ENCODE measurements at places on chromosomes 11 and 22.

- DNase-seq = no peak
Observed at GRCh38 chr22:39169797-39170466, 17.5 kb upstream of the CBX7 start.

- no peak for DNase-seq
Observed at GRCh38 chr11:12745787-12746186, 71.6 kb downstream of the TEAD1 start.

- no peak for DNase-seq
Observed at GRCh38 chr11:92888696-92889095, 80.8 kb upstream of the MTNR1B start.

DNA sequence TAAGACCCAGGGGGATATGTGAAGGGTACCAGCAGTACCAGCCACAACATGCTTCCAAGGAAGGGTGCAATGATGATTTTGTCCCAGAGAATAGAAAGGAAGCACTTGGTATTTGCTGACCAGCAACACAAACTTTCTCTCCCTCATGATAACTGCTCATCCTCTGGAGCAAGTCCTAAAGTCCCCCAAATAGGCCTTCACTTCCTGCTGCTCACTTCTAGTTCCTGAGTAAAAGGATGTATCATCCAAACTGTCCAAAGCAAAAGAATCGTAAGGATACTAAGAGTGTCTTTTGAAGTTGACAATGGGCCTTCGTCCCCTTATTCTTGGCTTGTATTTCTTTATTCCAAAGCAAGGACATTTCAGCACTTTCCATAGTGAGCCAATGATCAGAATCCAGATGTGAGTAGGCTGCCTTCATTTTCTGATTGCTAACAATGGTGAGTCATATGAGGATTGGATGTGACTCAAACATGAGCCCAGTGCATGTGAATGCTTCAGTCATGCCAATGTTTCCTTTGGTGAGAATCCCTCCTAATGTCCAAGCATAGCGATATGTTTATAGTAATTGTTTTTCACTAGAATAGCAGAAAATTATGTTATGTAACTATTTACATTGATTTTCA lies 243.4 kb upstream of the POU2AF2 start:
- DNase-seq = no peak

DNA sequence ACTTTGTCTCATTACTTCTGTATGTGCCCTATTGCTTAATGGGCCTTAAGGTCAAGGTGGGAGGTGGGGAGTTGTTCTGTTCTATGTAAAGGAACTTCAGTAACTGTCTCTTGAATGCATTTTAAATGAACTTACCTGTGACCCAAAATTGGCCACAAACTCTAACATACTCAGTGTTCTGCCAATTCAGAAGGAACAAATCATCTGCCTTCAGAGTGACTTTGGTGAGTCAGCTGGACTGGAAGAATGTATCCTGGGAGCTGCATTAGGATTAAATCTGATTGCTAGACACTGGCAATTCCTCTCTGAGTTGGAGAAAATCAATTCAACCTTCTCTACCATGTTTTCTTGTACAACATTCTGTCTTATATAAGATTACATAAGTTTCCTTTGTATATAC lies 1104.8 kb downstream of the DLG2 start:
- DNase-seq = no peak

- no peak for DNase-seq
Observed at GRCh38 chr11:23405350-23405937, 545.2 kb upstream of the CCDC179 start.

DNA sequence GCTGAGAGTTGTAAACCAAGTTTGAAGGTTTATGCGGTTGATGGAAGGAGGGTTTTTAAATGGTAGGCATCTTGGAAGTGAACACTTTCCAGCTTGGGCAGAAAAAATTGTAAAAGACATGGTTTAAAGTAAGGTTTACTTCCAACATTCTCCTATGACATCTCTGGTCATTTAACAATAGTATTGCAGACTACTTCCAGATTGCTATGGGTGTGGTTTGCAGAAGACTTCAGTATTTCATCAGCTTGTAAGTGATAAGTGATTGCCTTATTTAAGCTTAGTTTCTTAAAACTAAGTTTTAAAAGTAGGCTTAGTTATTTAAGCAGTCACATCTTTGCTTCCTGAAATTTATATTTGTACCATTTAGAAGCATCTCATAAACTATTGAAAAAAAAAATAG lies 7.2 kb upstream of the STT3A start:
- DNase-seq = no peak

DNA sequence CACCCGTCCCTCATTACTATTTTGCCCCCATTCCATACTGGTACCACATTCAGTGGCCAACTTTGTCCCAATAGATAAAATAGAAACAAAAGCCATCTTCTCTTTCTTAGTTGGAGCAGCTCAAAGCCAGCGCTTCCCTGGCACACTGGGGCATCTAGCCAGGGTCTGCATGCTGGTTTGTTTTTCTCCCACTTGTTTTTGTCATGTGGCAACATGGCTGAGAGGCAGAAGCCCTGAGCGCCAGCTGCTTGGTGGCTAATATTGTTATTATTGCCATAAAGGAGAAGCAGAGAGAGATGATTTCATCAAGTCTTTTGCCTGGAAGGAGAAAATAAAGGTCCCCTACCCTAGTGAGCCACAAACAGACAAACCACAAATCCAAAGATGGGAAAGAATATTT lies 48.4 kb upstream of the CRTAM start:
- no peak for DNase-seq

- DNase-seq = peak; percentile 5
Observed at GRCh38 chr11:2428322-2428795, 16.0 kb downstream of the TRPM5 start.

- no peak for DNase-seq
Observed at GRCh38 chr22:46165977-46166376, 15.7 kb downstream of the PPARA start.

DNA sequence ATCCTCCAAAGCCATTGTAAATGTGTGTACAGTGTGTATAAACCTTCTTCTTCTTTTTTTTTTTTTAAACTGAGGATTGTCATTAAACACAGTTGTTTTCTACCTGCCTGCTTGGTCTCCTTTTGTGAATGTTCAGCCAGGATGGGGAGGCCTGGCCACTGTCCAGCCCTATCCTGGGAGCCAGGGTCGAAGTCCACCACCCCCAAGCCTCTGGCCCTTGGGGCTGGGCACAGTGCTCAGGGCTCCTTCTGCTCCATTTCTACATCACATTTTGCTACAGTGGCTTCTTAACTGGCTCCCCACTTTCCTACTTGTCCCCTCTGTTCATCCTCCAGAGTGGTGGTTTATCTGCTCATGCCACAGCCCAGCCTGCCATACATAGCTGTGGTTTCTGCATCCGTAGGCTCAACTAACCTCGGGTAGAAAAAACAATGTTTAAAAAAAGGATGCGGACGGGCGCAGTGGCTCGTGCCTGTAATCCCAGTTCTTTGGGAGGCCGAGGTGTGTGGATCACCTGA lies 2.5 kb upstream of the SMARCB1 start:
- no peak for DNase-seq

DNA sequence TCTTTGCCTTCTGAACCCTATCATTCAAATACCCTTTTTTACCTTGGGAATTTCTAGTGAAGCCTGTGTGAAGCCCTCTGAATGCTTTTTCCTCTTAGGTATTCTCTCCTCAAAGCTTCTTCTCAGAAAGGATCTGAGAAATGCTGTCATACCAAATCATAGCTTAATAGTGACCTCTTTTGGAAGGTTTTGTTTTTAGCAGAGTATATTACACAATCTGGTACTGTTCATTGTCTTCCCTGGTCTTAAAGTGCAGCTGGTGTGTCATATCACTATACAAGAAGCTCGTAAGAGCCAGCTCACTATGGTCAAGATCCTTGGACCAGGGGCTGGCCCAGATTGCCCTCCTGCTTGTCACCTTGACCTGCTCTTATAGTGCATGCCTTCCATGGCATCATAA lies 204.4 kb upstream of the ANO5 start:
- peak; percentile 12 for DNase-seq

DNA sequence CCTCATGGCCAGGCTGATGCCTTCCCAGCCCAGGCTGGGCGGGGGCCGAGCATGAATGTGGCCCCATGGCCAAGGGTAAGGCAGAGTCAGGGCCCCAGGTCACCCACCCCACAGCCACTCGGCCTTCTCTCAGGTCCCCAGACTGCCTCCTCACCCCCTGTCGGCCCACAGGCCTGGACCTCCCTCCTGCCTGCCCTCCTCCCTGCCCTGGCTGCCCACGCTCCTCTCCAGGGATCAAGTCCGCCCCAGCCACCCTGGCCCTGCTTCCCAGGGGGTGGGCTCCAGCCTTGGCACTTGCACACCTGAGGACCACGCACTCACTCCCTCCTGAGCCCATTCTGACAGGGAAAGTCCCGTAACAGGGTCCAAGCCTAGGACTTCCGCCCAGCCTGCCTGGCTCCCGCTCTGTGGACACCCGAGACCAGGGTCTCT lies 37.8 kb upstream of the TH start:
- no peak for DNase-seq

DNA sequence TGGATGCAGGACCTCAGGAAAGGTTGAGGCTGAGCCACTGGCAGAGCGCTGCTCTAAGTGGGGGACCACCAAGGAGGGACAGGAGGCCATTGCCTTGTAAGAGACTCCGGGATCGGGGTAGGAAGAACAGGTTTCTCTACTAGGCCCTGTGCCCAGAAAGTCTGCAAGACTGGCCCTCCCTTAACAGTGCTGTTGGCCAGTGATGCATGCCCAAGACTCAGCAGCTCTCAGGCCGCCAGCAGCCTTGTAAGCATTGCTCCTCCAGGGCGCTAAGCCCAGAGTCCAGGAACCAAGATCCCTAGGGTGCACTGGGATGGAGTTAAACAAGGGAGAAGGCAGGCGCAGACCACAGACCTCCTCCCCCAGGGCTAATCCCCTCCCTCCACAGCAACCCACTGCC lies 39.3 kb upstream of the PANX1 start:
- DNase-seq = no peak

DNA sequence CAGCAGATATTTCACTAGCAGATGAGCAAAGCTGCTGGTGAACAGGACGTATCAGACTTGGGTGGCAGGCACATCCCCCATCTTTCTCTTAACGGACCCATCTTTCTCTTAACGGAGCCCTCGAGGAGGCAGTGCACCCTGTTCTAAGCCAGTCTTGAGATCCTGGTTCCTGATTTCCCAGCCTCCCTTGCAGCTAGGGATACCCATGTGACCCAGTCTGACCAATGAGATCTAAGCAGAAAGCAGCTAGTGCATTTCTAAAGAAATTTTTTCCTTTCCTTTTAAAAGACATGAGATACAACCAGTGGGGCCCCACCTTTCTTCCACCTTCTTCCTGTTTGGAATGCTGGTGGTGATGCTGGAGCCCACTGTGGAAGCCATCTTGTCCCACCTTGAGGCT lies 13.6 kb upstream of the ELFN2 start:
- no peak for DNase-seq

- no peak for DNase-seq
Observed at GRCh38 chr11:117931971-117932370, 2.8 kb upstream of the TMPRSS13 start.

GRCh38 chr22:37844904-37845329 lies 783 bp upstream of the ANKRD54 start:
- DNase-seq = no peak

GRCh38 chr11:10295064-10295901 lies 1.3 kb upstream of the SBF2 start:
- no peak for DNase-seq

- no peak for DNase-seq
Observed at GRCh38 chr11:130418756-130419155, 9.7 kb downstream of the ADAMTS8 start.

- DNase-seq = no peak
Observed at GRCh38 chr22:22802339-22802970, 85.2 kb upstream of the IGLL5 start.

DNA sequence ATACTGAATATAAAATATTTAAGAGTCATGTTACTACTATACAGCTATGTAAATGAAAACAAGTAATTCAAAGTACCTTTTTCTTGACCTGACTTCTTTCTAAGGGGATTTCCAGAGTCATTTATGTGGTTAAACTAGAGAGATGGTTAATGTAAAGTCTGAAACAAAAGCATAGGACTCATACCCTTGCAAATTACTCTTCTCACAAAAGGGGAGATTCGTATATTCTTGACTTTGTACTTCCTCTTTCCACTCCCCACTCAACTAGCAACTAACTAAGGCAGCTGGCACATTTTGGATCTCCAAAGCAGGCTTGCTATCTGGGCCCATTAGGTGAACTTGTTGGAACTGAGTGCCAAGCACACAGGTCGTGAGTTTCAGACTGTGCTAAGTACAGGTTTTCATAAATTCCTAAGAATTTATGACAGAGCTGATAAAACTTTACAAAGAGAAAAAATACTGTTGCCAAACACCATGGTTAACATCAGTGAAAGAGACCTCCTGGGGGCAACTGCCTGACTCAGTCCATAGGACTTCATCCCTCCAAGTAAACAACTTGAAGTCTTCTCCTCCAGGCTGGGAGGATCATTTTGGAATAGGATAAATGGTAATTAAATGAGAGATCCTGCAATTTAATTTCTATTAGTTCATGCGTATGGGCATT lies 77.0 kb upstream of the DDI1 start:
- DNase-seq = no peak

- no peak for DNase-seq
Observed at GRCh38 chr22:38824585-38824984, 19.2 kb downstream of the NPTXR start.

- DNase-seq = no peak
Observed at GRCh38 chr11:34784318-34784841, 131.8 kb downstream of the APIP start.

DNA sequence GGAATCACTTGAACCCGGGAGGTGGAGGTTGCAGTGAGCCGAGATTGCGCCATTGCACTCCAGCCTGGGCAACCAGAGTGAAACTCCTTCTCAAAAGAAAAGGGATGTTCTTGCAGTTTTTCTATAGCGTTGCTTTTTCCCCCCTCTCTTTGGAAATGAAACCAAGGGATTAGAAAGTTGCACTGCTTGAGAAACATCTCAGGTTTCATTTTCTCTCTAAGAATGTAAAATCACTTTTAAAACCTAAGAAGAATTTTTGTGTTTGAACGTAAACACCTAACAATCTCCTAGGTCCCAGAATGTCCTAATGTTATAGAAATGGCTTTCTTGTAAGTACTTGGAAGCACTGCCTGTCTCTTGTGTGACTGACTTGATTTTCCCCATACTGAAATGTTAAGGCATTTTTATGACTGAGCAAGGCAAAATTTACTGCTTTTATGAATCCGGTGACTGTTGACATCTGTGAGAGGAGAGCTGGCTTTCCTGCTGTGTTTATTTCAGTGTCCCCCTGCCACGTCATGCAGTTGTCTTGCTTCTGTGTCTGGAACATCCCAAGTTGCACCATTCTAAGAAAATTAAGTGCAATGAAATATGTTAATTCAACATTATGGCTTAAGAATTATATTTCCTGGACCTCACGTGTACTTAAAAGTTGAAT lies 37.7 kb downstream of the NF2 start:
- DNase-seq = no peak

- DNase-seq = no peak
Observed at GRCh38 chr11:120974965-120975364, 48.9 kb upstream of the TBCEL start.

GRCh38 chr11:71425860-71426259 lies 22.3 kb downstream of the DHCR7 start:
- DNase-seq = no peak

- no peak for DNase-seq
Observed at GRCh38 chr11:131841028-131841427, 470.6 kb downstream of the NTM start.

DNA sequence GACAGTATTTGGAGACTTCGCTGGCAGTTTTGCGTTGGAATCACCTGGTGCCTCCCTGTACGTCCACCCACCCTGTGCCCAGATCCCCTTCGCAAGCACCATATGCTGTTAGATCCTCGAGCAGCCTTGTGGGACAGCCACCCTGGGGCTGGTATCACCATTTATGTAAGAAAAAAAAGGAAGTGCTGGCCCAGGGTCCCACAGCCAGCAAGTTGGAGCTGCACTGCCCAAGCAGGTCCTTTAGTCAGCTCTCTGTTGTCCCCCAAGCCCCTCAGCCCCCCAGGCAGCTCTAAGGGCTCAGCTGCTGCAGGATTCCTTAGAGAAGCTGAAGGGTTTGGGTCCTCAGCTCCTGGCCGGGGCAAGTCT lies 80.3 kb downstream of the FBLN1 start:
- no peak for DNase-seq
